ENCODE measurements at places on chromosomes 11 and 22. TPM values are rescaled to one million over a fixed set of nuclear protein-coding genes. Genes with fewer than 3 reads are reported as not detected.
A peak's percentile ranks its signal among the peaks of the same experiment; 100 is the strongest.

VSIG2 gene
- not detected for total RNA-seq

- no peak for DNase-seq
Observed at GRCh38 chr11:134524201-134524600, 112.2 kb upstream of the B3GAT1 start.

- no peak for DNase-seq
Observed at GRCh38 chr11:16976379-16976778, 37.8 kb downstream of the PLEKHA7 start.

GRCh38 chr11:13776134-13776815 is 107.8 kb downstream of the FAR1 start:
- no peak for DNase-seq

GRCh38 chr11:47940904-47941649 is 39.3 kb upstream of the PTPRJ start:
- no peak for DNase-seq

DNA sequence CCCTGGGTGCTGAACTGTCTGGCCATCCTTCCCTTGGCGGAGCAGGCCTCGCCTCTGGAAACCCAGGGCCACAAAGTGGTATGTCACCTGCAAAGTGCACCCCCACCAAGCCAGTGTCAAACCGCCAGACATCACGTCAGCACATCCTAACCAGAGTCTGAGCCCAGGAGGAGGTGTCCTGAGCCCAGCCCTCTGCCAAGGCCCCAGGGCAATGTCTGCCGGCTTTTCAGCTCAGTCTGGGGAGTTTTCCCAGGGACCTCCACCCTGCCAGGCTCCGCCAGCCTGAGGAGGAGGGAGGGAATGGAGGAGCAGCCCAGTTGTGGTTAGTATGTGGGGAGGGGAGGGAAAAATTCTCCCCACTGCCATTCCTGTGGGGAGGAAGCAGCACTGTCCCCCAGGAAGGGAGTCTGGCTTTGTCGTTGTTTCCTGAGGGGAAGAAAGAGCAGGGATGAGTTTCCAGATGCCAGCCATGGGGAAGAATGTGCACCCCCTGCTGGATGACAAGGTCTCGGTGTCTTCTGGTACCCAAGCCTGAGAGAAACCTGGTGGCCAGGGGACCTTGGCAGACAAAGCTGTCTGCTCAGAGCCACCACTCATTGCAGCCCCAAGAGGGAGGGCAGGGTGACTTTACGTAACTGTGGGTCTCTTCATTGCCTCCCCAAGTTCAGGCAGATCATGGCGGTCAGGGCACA is 81.4 kb upstream of the CD82 start:
- peak; percentile 6 for DNase-seq

DNA sequence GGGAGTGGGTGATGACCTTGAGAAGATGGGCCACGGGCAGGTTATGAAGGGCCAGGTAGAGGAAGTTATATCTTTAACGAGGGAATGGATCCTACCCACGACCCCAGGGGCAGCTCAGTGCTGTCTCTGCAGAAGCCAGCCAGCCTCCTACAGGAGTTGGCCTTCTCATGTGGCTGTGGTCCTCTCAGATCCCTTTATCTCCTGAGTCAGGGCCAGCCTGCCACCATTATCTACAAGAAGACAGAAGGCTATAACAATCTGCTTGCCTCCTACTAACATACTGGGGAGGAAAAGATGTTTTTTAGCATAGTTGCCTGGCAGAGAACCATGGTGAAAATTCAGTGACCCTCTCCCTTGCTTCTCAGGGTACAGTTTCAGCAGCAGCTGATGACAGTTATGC is 7.0 kb upstream of the YWHAH start:
- DNase-seq = no peak

GRCh38 chr11:94774345-94774744 is 6.2 kb downstream of the AMOTL1 start:
- DNase-seq = no peak
